ENCODE measurements at places on chromosomes 2 and 18.

DNA sequence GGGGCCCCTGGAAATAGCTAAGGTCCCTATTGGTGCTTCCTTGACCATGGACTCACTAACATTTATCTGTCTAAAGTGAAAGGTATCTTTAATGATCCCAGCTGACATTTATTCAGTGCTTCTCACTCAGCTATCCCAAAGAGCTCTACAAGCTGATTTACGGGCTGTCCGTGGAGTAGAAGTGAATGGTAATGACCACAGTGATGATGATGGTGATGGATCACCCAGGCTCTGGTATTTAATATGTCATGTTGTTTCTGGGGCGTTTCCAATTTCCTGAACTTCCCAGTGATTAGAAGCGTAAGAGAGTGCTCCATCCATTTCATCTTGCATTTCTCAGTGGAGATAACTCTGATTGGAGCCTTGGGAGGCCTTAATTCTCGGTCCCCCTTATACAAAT, 304.3 kb downstream of the HRH4 start:
- no peak for DNase-seq

DNA sequence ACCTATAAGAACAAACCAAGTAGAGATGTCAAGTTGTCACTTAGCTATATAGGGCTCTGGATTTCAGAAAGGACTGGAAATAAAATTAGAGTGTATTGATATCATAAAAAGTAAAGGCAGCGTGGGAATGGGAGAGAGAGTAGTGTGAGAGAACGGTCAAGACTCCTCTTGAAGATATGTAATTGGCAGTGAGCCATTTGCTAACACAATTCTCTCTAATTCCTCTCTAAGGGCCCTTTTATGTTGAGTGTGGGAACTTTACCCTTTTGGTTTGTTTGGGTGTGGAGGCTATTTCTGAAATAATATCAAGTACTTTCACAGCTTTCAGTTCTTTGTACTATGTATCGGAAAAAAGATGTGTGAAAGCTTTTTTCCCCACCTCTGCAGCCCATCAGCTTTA, 196.8 kb downstream of the LRRTM4 start:
- DNase-seq, result no peak

GRCh38 chr2:197873293-197873701, 68.9 kb downstream of the PLCL1 start:
- peak; percentile 59 for DNase-seq

DNA sequence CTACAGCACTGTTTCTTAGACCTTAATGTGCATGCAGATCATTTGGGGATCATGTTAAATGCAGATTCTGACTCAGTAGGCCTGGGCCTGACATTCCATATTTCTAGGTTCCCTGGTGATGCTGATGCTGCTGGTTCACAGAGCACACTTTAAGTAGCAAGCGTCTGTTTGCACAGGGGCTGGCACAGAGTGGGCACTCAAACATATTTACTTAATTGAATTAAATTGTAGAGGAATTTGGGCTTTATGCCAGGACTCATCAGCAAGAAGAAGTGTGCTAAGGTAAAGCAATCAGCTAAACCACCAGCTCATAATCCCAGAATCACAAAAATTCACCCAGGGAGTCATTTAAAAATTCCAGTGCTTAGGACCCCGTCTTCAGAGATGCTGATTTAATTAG, 25.1 kb upstream of the INPP4A start:
- no peak for DNase-seq

DNA sequence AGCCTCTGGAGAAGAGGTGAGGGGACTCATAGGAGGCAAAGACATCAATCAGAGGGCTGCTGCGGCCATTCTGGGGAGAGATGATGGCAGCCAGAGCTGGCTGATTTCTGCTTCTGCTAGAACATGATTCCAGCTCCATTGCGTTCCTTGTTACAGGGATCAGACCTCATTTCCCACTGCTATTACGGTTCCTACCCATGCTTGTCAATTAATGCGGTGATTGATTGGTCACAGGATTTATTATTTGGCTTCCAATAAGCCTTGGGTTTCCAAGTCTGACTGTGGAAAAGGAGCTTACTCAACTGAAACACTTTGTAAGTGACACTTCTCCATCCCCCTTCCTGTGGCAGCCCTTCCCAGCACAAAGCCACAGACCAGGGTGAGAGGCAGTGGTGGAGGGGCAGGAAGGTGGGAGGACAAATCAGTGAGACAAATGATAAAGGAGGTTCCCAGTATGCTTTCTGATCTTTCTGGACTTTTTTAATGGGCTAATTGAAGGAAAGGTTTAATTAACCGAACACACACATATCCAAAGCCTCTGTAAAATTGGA, 26.8 kb upstream of the CTLA4 start:
- DNase-seq, result no peak
